ENCODE measurements at places on chromosomes 11 and 22.

GRCh38 chr11:122089111-122089510 lies 26.9 kb downstream of the BLID start:
- no peak overlapping the region for H3K27ac ChIP-seq
- H3K27me3 ChIP-seq: no peaks in the 10 kb centered on the region
- DNase-seq: no peak
- no peaks in the 10 kb centered on the region for H3K4me1 ChIP-seq

- H3K4me1 ChIP-seq: peaks cover 15% of the 10 kb centered on the region
- peak overlapping the region; percentile 59 for H3K4me3 ChIP-seq
- H3K27ac ChIP-seq: peak overlapping the region; percentile 57
- DNase-seq: no peak
- peaks cover 6% of the 10 kb centered on the region for H3K27me3 ChIP-seq
Measured at GRCh38 chr11:64281957-64282770, 2.3 kb downstream of the BAD start.

DNA sequence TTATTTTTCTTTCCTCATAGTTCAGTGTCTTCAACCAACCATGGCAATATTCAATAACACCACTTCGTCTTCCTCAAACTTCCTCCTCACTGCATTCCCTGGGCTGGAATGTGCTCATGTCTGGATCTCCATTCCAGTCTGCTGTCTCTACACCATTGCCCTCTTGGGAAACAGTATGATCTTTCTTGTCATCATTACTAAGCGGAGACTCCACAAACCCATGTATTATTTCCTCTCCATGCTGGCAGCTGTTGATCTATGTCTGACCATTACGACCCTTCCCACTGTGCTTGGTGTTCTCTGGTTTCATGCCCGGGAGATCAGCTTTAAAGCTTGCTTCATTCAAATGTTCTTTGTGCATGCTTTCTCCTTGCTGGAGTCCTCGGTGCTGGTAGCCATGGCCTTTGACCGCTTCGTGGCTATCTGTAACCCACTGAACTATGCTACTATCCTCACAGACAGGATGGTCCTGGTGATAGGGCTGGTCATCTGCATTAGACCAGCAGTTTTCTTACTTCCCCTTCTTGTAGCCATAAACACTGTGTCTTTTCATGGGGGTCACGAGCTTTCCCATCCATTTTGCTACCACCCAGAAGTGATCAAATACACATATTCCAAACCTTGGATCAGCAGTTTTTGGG lies at the start of gene OR51T1:
OR51T1 (plus strand) TSS at position 41 of the 641 bp plus-strand sequence; CDS start at position 41, 0 bp downstream.
- no peak within 1 kb of the TSS for H3K27ac ChIP-seq
- H3K27me3 ChIP-seq: no peaks in the 10 kb centered on the region
- H3K4me3 ChIP-seq: no peak within 1 kb of the TSS
- no peak for DNase-seq
- H3K36me3 ChIP-seq: no peaks in the 10 kb centered on the region

DNA sequence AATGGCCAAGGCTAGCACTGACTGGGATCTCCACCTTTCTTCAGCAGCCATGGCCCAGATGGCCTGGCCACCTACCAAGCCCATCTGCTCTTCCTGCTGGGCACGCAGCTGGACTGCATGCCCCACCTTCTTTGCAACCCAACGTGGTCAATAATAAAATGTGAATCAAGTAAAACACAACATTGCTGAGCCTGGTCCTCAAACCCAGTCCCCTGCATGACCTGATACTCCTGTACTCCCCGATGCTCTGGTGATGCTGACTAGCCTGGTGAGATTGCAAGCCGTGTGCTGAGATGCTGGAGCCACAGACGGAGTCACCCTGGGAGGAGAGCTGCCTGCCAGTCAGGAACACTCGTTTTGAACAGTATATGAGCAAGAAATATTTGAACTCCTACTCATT lies 34.0 kb downstream of the PARVG start:
- no peak overlapping the region for H3K27ac ChIP-seq
- no peak for DNase-seq
- H3K4me3 ChIP-seq: no peak overlapping the region

- DNase-seq: no peak
- no peaks in the 10 kb centered on the region for H3K27me3 ChIP-seq
- H3K36me3 ChIP-seq: no peaks in the 10 kb centered on the region
- H3K4me1 ChIP-seq: no peaks in the 10 kb centered on the region
- H3K27ac ChIP-seq: no peak overlapping the region
- H3K4me3 ChIP-seq: no peak overlapping the region
Measured at GRCh38 chr22:24180316-24181087, 785 bp upstream of the SUSD2 start.

DNA sequence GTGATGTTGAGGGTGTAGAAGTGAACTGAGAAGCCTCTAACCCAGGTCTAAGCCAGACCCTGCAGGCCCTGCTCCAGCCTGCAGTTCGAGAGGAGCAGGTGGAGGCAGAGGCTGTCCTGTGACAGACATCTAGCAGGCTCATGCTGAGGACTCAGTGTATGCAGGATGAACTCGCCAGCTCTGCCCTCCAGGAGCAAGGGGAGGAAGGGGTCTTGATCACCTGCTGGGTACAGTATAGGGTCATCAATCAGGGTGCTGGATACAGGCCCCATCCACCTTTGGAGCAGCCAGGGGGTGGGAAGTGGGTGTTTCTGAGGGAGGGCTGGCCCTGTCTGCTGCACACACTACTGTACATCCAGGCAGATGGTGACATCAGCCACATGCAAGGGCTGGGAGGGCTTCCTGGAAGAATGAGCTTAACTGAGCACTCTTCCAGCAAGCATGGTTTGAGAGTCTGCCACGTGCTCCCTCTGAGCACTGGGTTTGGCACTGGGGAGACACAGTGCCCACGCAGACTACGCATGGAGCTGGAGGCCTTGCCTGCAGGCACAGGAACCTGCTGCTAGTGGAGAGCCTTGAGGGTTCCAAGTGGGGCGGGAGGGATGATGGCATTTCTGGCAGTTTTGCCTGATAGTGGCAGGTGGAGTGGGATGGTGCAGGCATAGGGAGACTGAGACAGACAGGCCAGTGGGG lies 9.2 kb downstream of the MAPK8IP1 start:
- H3K27me3 ChIP-seq: no peaks in the 10 kb centered on the region
- DNase-seq: no peak
- H3K36me3 ChIP-seq: no peaks in the 10 kb centered on the region
- H3K4me3 ChIP-seq: no peak overlapping the region

GRCh38 chr22:25368271-25368670 lies 148.8 kb downstream of the CRYBB2 start:
- H3K4me3 ChIP-seq: no peak overlapping the region
- H3K27me3 ChIP-seq: no peaks in the 10 kb centered on the region
- peaks cover 10% of the 10 kb centered on the region for H3K4me1 ChIP-seq
- no peak overlapping the region for H3K27ac ChIP-seq

DNA sequence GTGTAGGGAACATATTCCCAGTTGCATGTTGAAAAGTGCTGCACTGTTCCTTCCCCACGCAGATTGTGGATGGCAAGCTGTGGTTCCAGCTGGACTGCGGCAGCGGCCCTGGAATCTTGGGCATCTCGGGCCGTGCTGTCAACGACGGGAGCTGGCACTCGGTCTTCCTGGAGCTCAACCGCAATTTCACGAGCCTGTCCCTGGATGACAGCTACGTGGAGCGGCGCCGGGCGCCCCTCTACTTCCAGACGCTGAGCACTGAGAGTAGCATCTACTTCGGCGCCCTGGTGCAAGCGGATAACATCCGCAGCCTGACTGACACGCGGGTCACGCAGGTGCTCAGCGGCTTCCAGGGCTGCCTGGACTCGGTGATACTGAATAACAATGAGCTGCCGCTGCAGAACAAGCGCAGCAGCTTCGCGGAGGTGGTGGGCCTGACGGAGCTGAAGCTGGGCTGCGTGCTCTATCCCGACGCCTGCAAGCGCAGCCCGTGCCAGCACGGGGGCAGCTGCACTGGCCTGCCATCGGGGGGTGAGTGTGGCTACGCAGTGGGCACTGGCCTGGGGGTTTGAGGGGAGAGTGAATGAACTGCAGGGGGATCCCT lies 102.7 kb upstream of the MTNR1B start:
- H3K4me1 ChIP-seq: peaks cover 21% of the 10 kb centered on the region
- H3K27ac ChIP-seq: no peak overlapping the region
- no peak for DNase-seq
- no peaks in the 10 kb centered on the region for H3K27me3 ChIP-seq
- no peak overlapping the region for H3K4me3 ChIP-seq

- H3K27me3 ChIP-seq: no peaks in the 10 kb centered on the region
- peaks cover 8% of the 10 kb centered on the region for H3K36me3 ChIP-seq
- DNase-seq: no peak
- H3K4me3 ChIP-seq: no peak overlapping the region
- peak overlapping the region; percentile 82 for H3K27ac ChIP-seq
Measured at GRCh38 chr11:128187377-128187776, 400.0 kb downstream of the ETS1 start.

GRCh38 chr11:47186700-47187695 lies 764 bp upstream of the PACSIN3 start:
- no peaks in the 10 kb centered on the region for H3K36me3 ChIP-seq
- H3K27ac ChIP-seq: no peak overlapping the region
- H3K4me1 ChIP-seq: peaks cover 23% of the 10 kb centered on the region
- peak overlapping the region; percentile 88 for H3K4me3 ChIP-seq
- H3K27me3 ChIP-seq: peaks cover 75% of the 10 kb centered on the region

DNA sequence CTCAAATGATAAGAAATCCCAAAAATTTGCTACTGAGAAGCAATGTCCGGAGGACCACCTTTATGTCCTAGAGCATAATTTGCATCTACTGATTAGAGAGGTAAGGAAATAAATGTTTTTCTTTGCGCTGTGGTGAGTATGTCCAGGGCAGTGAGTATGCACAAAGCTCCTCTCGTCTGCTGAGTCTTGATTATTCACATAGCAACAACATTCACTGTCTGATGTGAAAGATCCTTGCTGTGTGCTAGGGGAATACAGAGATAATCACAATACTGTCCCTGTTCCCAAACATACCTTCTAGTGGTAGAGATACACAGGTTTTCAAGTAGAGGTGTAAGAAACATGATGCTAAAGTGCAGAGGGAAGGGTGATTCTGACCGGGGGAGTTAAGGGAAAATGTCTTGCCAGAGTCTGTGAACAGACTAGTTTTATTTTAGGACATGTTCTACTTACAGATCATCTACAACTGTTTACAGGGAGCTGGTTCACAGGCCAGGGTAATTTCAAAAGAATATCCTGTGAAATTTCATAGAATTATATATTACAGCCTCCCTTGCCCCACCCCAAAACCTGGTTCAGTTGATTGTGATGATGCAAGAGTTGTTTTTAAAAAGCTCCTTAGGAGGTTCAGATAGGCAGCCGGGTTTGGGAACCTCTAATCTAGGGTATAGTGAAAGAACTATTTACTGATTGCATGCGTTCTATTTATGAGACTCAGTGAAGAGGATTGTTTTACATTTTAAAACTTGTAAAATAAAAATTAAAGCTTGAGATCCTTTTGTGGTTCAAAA lies 12.6 kb downstream of the MED17 start:
- H3K27ac ChIP-seq: no peak overlapping the region
- no peak overlapping the region for H3K4me3 ChIP-seq
- H3K4me1 ChIP-seq: no peaks in the 10 kb centered on the region
- DNase-seq: no peak
- peaks cover 28% of the 10 kb centered on the region for H3K36me3 ChIP-seq
